CD8-positive, alpha-beta memory T cell (primary cell): ENCODE measurements at places on chromosomes 2 and 18.

GRCh38 chr2:104040771-104041170 lies 813.1 kb upstream of the POU3F3 start:
- no peak for DNase-seq
- no peaks in the 10 kb centered on the region for H3K4me1 ChIP-seq
- H3K27me3 ChIP-seq = no peaks in the 10 kb centered on the region
- H3K4me3 ChIP-seq = no peak overlapping the region
- no peaks in the 10 kb centered on the region for H3K36me3 ChIP-seq

- no peak overlapping the region for H3K27ac ChIP-seq
- H3K4me1 ChIP-seq = no peaks in the 10 kb centered on the region
- no peak overlapping the region for H3K4me3 ChIP-seq
- no peaks in the 10 kb centered on the region for H3K36me3 ChIP-seq
Observed at GRCh38 chr2:25063876-25064660, 22.2 kb downstream of the EFR3B start.

- H3K27me3 ChIP-seq = no peaks in the 10 kb centered on the region
- H3K36me3 ChIP-seq = no peaks in the 10 kb centered on the region
- peaks cover 35% of the 10 kb centered on the region for H3K4me1 ChIP-seq
- H3K4me3 ChIP-seq = no peak overlapping the region
Observed at GRCh38 chr18:77205769-77206168, 43.9 kb upstream of the GALR1 start.

DNA sequence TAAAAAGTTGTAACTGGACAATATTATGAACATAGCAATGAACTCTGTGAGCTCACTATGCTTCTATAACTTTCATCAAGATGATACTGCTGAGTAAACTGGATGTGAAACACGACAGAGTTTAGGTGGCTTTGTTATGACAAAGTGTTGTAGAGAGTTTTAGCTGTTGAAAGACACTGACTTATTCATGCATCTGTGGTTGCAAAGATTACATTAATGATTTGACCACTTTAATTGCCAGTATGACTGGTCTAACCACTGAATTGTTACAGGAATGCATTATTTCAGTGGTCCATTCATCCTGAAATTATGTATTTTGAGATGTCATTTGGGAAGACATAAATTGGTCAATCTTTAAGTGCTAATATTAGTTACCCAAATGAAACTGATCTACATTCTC lies 117.9 kb downstream of the SPHKAP start:
- no peak for DNase-seq
- no peak overlapping the region for H3K4me3 ChIP-seq
- no peaks in the 10 kb centered on the region for H3K27me3 ChIP-seq
- no peaks in the 10 kb centered on the region for H3K36me3 ChIP-seq
- no peak overlapping the region for H3K27ac ChIP-seq

- H3K4me3 ChIP-seq = no peak overlapping the region
- DNase-seq = no peak
- no peaks in the 10 kb centered on the region for H3K36me3 ChIP-seq
- no peak overlapping the region for H3K27ac ChIP-seq
- no peaks in the 10 kb centered on the region for H3K27me3 ChIP-seq
Observed at GRCh38 chr2:72527424-72527823, 298.4 kb downstream of the EXOC6B start.

DNA sequence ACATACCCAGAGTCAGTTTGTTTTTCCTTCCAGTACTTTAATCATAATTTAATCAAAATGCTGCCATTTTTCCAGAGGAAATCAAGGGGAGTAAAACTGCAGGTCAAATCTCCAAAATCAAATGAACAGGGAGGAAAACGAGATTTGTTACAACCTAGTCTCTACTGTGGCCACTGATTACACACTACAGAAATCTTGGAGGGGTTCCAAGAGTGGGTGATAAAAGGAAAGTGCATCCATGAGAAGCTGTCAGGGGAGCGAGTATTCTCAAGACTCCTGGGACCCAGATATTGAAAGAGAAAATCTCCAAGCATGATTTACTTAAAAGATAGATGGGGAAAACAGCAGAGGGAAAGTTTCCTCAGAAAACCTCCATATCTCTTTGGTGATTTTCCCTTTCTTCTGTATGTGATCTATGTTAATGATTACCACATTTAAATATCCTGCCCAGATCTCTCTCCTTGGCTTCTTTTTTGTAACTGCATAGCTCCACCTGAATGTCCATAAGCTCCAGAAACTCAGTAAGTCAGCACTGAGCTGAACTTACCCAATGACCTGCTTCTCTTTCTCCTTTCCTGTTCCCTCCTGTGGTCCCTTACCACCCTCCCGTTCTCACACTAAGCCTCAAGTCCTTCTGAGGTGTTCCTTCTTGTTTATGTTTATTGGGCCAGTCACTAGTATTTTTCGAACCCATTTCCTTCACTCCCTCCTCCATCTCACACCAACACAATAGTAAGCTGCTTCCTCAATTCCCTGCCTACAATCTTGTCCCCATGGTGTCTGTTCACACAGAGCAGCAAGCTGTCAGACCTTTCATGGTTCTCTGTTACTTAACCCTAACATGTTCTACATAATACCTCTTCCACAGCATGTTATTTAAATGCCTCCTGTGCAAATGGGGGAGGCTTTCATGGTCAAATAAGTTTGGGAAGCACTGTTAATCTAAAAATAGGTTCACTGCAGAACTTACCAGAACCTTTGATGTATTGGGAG lies 73.9 kb upstream of the TWSG1 start:
- no peak overlapping the region for H3K27ac ChIP-seq
- no peak for DNase-seq
- H3K4me3 ChIP-seq = no peak overlapping the region
- no peaks in the 10 kb centered on the region for H3K4me1 ChIP-seq

- H3K4me1 ChIP-seq = peaks cover 38% of the 10 kb centered on the region
- no peaks in the 10 kb centered on the region for H3K27me3 ChIP-seq
- no peak for DNase-seq
- no peak overlapping the region for H3K4me3 ChIP-seq
Observed at GRCh38 chr2:191109888-191110287, 40.9 kb downstream of the STAT4 start.

DNA sequence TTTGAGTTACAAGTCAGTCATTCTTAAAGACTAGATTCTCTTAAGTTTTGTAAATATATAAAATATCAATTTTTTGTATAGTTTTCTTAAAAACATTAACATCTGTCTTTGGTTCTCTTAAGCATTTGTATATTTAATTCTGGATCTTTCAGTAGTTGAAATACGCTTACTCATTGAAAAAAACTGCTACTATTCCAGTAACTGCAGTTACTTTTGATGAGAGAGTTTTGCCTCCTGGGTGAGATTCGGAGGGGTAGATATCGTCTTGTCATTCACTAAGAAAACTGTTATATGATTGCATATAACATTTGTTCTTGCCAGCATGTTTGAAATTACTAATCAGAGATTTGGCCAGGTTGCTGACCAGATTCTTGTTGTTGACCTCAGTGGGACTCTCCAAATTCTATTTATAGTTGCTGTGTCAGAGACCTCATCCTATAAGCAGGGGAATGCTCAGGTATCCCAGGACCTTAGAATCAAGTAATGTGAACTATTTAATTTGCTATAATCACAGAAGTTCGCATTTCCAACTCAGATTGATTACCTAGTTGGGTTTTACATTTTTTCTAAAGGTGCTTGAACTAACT lies 7.9 kb downstream of the AGPS start:
- H3K4me1 ChIP-seq = peaks cover 19% of the 10 kb centered on the region
- no peak overlapping the region for H3K27ac ChIP-seq
- no peaks in the 10 kb centered on the region for H3K27me3 ChIP-seq
- DNase-seq = no peak
- no peak overlapping the region for H3K4me3 ChIP-seq
- H3K36me3 ChIP-seq = no peaks in the 10 kb centered on the region

DNA sequence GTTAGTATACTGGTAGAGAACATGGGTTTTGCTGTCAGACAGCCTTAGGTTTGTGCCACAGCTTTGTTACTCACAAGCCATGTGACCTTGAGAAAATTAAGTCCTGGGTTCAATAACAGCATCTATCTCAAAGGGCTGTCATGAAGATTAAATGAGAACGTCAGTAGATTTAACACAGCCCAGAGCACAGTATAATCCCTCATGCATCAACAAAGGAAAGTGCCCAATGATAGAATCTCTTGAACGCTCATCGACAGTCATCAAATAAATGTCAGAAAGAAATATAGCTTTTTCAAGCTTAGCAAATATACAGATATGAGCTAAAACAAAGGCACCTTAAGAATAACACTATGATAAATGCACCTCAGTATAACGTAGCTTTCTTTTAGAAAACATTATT lies 22.3 kb downstream of the CUL3 start:
- DNase-seq = no peak
- no peak overlapping the region for H3K27ac ChIP-seq
- no peaks in the 10 kb centered on the region for H3K27me3 ChIP-seq
- no peak overlapping the region for H3K4me3 ChIP-seq
- peaks cover 52% of the 10 kb centered on the region for H3K4me1 ChIP-seq
- peaks cover 3% of the 10 kb centered on the region for H3K36me3 ChIP-seq

GRCh38 chr18:32707147-32707546 lies 65.7 kb downstream of the KLHL14 start:
- no peak overlapping the region for H3K4me3 ChIP-seq
- no peaks in the 10 kb centered on the region for H3K36me3 ChIP-seq
- H3K27ac ChIP-seq = no peak overlapping the region
- no peak for DNase-seq
- H3K4me1 ChIP-seq = no peaks in the 10 kb centered on the region

- DNase-seq = no peak
- no peaks in the 10 kb centered on the region for H3K27me3 ChIP-seq
- H3K36me3 ChIP-seq = no peaks in the 10 kb centered on the region
- H3K4me1 ChIP-seq = no peaks in the 10 kb centered on the region
- no peak overlapping the region for H3K4me3 ChIP-seq
- no peak overlapping the region for H3K27ac ChIP-seq
Observed at GRCh38 chr18:38239606-38240005, 674.0 kb upstream of the CELF4 start.

- no peaks in the 10 kb centered on the region for H3K4me1 ChIP-seq
- H3K27ac ChIP-seq = no peak overlapping the region
- no peak overlapping the region for H3K4me3 ChIP-seq
- H3K36me3 ChIP-seq = no peaks in the 10 kb centered on the region
Observed at GRCh38 chr2:217086038-217086522, 226.2 kb upstream of the TNP1 start.

GRCh38 chr18:2987876-2988790 lies 24.8 kb downstream of the LPIN2 start:
- H3K4me3 ChIP-seq = no peak overlapping the region
- H3K27me3 ChIP-seq = no peaks in the 10 kb centered on the region
- H3K4me1 ChIP-seq = peaks cover 35% of the 10 kb centered on the region
- H3K36me3 ChIP-seq = no peaks in the 10 kb centered on the region

GRCh38 chr2:74861531-74861930 lies 27.6 kb downstream of the HK2 start:
- H3K4me3 ChIP-seq = no peak overlapping the region
- H3K4me1 ChIP-seq = no peaks in the 10 kb centered on the region
- no peak overlapping the region for H3K27ac ChIP-seq
- no peaks in the 10 kb centered on the region for H3K36me3 ChIP-seq

DNA sequence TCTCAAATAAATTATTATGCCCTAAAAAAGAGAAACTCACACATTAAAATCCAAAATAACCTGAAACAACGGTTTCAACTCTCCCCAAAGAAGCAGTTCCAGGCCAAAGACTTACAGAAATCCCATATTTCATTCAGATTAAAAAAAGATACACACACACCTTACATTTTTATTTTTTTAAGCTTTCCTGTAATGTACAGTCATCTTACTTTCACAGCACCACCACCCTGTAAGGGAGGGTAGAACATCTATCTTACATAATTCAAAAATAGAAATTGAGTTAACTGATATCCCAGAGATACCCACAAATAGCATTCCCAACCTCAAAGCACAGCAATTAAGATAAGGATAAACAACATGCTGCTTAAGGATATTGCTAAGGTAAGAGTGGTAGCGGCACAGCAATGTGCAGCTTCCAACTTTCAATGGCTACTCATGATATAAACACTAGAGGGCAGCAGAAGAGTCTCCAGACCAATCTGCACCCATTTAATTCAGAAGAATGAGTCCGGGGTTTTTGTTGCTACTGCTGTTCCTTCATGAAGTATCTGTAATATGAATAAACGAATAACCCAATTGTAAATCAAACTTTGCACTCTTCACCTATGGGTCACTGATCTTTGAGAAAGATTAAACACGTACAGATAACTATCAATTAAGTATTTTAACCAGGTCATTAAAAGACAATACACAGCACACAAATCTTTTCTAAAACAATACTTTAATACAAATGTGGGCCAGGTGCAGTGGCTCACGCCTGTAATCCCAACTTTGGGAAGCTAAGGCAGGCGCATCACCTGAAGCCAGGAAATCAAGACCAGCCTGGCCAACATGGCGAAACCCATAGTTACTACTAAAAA lies 11.3 kb downstream of the GFPT1 start:
- H3K36me3 ChIP-seq = peaks cover 7% of the 10 kb centered on the region
- no peaks in the 10 kb centered on the region for H3K4me1 ChIP-seq
- DNase-seq = no peak
- H3K4me3 ChIP-seq = no peak overlapping the region
- no peak overlapping the region for H3K27ac ChIP-seq

GRCh38 chr2:120110507-120110906 lies 97.6 kb downstream of the EPB41L5 start:
- H3K27me3 ChIP-seq = no peaks in the 10 kb centered on the region
- H3K27ac ChIP-seq = no peak overlapping the region
- H3K36me3 ChIP-seq = no peaks in the 10 kb centered on the region

DNA sequence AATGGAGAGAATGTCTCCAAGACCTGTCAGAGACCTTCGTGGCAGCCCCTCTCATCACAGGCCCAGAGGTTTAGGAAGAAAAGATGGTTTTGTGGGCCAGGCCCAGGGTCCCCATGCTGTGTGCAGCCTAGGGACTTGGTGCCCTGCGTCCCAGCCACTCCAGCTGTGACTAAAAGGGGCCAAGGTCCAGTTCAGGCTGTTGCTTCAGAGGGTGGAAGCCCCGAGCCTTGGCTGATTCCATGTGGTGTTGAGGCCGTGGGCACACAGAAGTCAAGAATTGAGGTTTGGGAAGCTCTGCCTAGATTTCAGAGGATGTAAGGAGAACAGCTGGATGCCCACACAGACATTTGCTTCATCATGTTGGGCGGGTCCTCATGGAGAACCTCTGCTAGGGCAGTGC lies 45.1 kb upstream of the ACTR2 start:
- no peak overlapping the region for H3K4me3 ChIP-seq
- H3K27ac ChIP-seq = no peak overlapping the region
- no peak for DNase-seq
- H3K36me3 ChIP-seq = no peaks in the 10 kb centered on the region

DNA sequence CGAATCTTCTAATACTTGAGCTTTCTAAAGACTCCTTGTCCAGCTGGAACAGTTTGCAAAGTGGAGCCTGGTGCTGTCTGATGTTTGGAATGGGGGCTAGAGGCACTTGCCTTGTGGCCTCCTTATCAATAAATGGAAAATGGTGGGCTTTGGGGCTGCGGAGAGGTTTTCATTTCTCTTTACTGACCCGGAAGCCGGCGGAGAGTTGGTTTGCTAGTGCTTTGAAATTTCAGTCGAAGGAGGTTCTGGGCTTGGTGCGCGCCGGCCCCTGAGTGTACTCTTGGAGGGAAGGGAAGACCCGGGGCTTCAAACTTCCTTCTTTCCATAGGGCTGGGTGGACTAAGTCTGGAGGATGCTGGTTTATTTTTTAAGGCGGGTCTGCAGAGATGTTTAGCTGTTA lies 714 bp downstream of the RPIA start:
- DNase-seq = peak; percentile 15
- H3K36me3 ChIP-seq = no peaks in the 10 kb centered on the region
- H3K4me3 ChIP-seq = peak overlapping the region; percentile 97
